ENCODE measurements at places on chromosomes 12 and 14.
A peak's percentile ranks its signal among the peaks of the same experiment; 100 is the strongest.

DNA sequence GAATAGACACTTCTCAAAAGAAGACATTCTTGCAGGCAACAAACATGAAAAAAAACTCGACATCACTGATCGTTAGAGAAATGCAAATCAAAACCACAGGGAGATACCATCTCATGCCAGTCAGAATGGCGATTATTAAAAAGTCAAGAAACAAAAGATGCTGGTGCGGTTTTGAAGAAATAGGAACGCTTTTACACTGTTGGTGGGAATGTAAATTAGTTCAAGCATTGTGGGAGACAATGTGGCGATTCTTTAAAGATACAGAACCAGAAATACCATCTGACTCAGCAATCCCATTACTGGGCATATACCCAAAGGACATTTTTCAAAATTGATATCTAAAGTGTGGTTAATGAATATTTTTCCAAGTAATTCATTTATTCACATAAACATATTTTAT lies 39.6 kb upstream of the LIN7A start:
- no peak for DNase-seq

GRCh38 chr12:3148366-3149000 lies 71.3 kb downstream of the TSPAN9 start:
- no peak for DNase-seq

DNA sequence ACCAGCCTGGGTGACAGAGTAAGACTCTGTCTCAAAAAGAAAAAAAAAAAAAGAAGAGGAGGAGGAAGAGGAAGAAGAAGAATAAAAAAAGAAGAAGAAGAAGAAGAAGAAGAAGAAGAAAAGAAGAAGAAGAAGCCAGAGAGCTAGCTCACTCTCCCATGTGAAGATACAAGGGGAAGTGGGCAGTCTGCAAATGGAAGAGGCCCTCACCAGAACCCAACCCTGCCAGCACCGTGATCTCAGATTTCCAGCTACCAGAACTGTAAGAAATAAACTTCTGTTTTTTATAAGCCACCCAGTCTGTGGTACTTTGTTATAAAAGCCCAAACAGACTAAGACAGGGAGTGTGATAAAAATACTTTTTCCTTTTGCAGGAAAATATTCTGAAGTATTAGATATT lies 130.7 kb downstream of the ETNK1 start:
- no peak for DNase-seq

DNA sequence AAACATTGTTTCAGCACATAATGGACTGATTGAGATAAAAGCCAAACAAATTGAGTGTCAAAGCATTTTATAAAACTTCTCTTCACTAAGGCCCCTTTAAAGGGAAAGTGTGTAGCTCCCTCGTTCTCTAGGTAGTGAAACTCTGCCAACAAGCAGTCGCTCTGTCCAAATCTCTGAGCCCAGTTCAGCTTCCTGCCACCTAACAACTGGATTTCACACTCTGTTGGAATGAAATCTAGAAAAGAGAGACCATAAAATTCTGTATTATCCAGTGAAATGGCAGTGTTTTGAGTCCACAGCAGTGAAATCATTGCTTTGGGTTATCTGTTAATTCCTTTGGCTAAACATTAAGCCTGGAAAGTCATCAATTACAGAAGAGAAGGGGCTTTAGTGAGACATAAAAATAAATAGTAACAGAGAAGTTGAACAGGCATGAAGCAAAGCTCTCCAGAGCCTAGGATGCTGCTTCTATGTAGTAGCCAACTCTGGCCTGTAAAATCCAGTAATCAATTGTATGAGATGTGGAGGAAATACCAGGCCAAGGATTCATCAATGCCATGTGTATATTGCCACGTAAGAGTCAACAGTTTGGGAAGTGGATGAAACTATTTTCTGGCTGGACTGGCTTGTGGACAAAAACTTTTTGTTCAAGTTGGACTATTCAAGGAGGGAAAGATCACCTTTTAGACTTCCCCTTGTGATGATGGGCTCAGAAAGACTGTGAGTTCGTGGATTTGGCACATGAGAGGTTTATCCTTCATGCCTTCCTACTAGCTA lies 122.5 kb downstream of the WIF1 start:
- no peak for DNase-seq

GRCh38 chr12:121894633-121895032 lies 6.0 kb downstream of the PSMD9 start:
- DNase-seq, result no peak

DNA sequence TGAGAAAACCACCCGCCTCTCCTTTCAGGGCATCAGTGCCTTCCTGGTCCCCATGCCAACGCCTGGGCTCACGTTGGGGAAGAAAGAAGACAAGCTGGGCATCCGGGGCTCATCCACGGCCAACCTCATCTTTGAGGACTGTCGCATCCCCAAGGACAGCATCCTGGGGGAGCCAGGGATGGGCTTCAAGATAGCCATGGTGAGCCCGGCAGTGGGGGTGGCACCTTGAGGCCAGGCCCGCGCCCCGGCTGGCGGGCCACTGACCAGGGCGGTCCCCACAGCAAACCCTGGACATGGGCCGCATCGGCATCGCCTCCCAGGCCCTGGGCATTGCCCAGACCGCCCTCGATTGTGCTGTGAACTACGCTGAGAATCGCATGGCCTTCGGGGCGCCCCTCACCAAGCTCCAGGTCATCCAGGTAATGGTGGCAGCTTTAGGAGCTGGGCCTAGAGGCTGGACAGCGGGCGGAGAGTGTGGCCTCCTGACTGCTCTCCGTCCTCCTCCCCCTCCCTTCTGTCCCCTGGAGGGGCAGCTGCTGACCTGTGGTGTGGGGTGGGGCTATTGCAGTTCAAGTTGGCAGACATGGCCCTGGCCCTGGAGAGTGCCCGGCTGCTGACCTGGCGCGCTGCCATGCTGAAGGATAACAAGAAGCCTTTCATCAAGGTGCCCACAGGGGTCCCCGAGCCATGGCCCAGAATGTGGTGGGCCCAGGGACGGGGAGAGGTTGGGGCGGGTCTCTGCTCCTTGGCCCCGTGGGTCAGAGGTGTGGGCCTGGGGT lies 12.8 kb downstream of the ACADS start:
- DNase-seq, result no peak

GRCh38 chr12:63826006-63826585 lies 18.4 kb upstream of the SRGAP1 start:
- peak; percentile 9 for DNase-seq

DNA sequence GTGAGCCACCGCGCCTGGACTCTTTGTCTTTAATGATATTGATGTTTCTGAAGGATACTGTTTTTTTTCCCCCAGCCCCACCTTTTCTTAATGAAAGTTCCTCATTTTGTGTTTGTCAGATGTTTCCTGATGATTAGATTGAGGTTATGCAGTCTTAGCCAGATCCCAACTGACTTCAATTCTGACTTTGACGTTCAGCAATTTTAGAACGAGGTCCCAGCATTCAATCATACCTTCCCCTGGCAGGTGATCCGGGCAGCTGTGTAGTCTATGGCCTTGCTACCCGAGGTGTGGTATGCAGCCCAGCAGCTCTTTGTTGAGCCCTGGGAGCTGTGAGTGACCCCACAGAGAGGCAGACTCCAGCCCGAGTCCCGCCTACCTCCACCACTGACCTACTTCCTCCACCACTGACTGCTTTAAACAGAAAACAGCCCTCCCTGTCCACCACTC lies 82.7 kb downstream of the LGMN start:
- DNase-seq, result no peak

DNA sequence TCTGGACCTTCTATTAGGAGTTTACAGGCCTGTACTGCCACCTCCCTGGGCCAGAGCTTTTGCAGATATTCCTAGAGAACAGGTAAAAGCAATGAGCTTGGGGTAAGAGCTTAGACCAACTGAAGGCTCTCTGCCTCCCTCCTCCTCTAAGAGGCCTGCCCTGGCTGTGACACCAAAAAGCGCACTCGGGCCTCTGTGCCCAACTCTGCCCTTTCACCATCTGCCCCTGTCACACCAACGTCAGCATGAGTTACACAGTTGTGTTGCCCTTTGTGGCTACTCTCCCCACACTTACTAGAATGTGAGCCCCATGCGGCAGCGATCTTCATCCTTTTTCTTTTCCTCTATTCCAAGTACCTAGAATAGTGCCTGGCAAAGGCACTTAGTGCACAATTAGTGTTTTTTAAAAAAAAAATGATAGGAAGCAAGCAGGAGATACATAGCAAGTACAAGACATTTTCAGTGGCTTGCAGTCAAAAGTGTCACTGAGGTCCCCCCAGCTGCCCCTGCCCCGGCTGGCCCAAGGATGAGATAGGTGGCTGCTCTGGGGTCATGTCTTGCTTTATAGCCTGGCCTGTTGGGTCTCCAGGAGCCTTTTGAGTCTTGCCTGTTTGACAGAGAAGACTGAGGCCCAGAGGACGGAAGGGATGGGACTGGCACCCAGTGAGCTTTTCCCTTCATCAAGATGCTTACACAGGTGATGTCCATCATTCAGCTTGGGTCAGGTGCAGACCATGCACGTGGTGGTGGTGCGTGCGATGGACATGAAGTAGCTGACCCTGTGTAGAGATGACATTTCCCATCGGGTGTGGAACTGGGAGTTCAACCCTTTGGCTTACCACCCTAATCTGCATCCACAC lies 12.5 kb downstream of the CKB start:
- no peak for DNase-seq

DNA sequence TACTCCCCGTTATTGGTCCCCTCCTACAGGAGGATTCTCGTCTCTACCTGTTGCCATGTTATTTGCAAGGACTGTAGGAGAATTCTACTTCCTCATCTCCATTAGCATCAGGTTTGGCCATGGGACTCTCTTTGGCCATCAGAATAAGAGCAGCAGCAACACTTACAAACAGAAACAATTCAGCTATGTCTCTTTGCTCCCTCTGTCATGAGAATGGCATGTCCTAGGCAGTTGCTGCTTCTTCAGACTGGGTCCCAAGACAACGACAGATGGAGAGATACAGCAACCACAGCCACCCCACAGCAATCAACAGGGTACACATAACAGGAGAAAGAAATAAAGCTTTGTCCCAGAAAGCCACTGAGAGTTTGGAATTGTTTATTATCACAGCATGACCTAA lies 19.7 kb downstream of the SLC41A2 start:
- DNase-seq, result no peak

- DNase-seq, result no peak
Observed at GRCh38 chr12:48031135-48031960, 27.1 kb upstream of the COL2A1 start.

Data from cerebellar nuclear complex (tissue), 1 donor.